Activated T-cell treated with anti-CD3 and anti-CD28 coated beads for 48 hours (primary cell): ENCODE measurements at places on chromosomes 3 and 15.

DNA sequence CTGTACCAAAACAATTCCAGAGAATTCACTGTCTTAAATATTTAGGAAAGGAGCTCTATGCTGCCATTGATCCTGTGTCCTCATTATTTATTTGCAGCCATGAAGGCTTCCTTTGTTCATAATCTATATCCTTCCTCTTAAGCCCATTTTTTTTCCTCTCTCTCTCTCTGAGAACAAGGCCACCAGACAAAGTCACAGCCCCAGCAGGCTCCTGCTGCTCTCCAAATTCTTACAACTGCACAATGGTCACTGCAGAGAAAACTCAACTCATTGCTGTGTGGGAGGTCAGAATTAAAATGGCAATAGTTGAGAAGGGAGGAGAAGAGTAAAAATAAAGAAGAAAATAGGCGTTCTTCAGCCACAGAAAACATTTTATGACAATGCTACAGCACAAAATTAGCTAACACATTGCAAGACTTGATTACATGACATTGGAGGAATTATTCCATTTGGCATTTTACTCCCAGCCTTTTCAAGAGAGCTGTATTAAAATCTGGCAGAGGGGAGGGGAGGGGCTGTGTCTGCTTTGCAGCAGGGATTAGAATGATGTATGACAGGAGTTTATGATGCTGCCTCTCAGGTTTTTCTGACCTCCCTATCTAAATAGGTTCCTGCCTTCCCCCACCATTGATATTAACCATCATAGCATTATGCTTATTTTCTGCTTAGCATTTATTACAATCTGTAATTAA, 399.7 kb upstream of the THBS1 start:
- no peak for DNase-seq

- DNase-seq = no peak
These were observed 328.3 kb downstream of the RYR3 start for GRCh38 chr15:33639051-33639450.

DNA sequence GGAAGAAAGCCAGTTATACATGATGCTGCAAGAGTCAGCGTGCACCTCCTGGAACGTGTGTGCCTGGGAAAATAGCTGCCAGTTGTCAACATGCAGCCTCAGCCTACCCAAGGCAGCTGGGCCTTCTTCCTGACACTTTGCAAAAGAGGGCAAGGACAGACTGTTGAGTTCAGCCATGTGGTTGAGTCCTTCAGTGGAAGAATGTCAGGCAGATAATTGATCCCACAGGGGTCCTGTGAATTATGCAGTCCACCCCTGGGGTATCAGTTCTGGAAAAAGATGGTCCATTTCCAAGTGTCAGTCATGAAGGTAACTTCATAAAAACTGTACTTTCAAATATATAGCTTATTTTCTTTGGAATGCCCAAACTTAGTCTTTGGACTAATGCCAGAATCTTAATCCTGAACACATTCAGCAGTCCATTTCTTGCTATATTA, 79.6 kb downstream of the ARNT2 start:
- no peak for DNase-seq

- DNase-seq = no peak
These were observed 27.1 kb downstream of the FILIP1L start for GRCh38 chr3:100087198-100087597.

DNA sequence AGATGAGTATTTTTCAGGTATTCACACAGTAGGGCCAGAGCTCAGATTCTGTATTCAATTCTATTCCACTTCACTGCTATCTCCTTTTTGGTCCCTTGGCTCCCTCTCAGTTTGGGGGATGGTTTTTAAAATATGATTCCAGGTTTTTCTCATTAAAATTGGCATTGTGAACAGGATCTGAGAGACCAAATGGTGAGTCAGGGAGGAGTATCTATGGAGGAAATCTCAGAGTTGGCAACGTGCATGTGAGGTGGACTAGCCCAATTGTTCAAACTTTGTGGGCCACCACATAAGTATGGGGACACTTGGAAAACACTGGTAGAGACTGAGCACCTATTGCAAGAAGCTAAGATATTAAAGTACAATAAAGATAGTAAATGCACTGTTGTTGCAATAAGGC, 53.9 kb upstream of the TTC14 start:
- DNase-seq = no peak

DNA sequence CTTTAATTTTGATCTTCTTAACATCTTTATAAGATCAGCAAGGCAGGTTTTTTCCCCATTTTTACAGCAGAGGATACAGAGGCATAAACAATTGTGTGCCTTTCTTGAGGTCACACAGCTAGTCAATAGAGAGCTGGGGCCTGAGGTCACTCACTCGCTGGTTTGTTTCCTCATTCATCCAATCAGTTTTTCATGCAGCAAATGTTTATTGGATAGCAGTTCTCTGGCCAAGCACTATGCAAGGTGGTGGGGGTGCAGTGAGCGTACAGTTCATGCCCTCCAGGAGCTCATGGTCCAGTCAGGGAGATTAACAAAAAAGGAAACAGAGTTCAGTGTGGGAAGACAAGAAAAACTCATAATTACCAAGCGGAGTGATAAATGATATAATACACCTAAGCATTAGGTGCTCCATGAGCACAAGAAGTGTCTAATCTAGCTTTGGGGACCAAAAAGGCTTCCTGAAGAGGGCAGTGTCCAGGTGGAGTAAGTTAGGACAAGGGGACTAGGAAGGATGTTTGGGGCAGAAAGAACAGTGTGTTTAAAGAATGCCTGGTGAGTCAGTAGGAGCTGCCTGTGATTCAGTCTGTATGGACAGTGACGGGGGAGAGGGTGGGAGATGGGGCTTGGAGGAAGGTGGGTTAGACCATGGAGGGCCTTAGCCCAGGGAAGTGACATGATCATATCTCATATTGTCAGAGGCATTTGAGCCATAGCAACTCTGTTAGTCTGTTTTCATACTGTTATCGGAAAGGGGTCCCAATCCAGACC, 29.3 kb downstream of the MAP2K5 start:
- no peak for DNase-seq

DNA sequence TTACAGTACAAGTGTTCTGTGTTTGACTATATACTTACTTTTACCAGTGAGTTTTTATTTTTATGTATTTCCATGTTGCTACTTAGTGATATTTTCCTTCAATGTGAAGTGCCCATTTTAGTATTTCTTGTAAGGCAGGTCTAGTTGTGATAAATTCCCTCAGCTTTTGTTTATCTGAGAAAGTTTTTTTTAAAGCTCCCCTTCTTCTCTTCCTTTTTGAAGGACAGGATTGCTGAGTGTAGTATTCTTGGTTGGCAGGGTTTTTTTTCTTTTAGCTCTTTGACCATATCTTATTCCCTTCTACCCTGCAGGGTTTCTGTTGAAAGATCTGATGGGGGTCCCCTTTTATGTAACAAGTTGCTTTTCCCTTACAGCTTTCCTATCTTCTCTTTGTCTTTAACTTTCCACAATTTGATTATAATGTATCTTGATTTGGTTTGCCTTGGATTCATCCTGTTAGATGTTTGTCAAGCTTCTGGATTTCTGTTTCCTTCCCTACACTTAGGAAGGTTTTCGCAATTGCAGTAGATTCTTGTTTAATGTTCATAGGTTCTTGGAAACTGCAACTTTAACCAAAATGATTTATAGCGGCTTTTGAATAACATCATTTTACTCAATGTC, 7.9 kb downstream of the PLAAT1 start:
- no peak for DNase-seq

DNA sequence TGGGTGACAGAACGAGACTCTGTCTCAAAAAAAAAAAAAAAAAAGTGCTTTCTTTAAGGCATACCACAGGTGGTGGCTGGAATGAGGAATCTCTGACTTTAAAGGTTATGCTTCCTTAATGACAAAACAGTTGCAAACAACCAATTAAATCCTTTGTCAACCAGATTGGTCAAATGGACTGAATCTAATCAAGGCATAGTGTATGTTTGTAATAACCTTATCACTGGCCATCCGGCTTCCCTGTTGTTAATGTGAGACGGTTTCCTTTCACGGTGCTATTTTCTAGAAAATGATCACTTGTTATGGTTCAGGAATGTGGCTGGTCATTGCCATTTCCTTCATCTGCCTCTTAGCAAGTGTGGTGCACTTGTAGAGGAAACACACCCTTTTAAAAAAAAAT, 75.9 kb downstream of the FLNB start:
- DNase-seq = no peak

DNA sequence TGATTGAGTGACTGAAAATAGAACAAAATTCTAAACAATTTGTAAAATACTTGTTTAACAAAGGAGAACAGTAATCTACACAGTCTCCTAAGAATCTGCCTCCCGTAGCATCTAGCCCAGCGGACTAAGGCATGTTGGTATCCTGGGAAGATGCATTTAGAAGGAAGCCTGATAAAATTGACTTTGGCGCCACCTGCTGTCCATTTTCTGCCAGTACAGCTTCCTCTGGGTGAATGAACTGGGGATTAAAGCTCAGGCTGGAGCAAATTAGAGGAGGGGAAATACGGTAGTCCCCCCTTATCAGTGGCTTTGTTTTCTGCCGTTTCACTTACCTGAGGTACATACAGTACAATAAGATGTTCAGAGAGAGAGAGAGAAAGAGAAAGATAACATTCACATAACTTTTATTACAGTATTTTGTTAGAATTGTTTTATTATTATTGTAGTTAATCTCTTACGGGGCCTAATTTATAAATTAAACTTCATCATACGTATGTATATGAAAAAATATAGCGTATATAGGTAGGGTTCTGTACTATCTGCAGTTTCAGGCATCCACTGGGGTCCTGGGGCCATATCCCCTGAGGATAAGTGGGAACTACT, 191.6 kb downstream of the GAP43 start:
- DNase-seq = peak; percentile 45

DNA sequence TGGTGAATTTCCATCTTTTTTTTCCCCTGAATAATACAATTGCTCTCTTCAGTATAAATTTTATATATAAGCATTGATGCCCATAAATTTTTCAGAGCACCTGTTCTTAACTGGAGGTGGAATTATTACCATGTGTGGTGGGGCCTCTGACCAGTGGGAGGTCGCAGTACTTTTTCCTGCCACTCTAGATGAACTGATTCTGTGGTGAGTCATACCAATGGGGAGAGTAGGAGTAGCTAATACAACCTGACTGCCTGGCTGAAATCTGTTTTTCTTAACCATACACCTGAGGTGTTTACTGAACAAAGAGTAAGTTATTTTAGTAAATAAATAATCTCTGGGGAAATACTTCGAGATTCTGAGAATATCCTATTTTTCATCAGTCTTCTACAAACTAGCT, 67.2 kb downstream of the UNC13C start:
- no peak for DNase-seq

DNA sequence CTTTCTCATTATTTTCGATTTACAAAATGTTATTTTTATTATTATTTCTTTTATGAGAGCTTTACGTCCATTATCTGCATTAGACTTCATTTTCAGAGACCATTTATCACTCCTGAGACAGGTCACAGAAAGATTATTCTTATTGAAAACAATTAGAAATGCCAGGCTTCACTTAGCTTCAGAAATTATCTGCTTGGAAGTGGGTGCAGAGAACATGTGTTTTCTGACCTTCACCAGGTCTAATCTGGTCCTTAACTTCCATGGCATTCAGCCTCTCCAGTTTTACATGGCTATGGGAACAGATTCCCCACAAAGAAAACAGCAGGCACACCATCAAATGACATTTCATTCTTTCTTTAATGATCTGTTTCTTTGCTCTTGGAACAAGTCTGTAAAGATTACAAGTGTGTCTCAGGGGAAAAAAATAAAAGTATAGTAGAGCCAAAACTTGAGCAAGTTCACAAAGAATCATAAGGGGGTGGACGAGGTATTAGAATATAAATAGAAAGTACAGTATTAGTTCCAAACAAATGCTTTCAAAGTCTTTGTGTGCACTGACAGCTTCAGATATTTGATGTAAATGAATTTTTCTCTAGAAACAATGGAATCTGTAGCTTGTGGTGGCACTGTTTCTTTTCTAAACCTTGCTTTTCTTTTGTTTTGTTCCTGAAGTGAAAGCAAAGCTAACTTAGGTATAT, 294.2 kb upstream of the MEIS2 start:
- no peak for DNase-seq

DNA sequence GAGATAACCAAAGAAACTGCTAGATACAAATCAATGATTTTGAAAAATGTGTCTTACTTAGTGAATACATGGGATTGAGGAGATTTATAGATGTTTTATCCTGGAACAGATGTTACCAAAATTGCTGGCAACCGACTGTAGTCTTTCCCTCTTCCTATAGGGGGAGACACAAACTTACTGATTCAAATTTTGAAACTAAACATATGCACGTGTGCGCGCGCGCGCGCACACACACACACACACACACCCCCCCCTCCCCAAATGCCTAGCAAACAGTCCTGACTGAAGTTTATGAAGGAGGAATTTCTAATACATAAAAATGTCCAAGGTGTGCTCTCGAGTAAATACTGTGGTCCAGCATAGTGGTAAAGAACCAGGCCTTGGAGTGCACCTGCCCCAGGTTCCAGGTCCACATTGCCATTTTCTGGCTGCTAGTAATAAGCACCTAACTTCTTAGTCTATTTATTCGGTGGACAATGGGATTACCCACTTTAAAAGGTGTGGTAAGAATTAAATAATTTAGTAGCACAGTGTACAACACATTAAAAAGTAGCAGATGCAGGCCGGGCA, 18.5 kb upstream of the C3orf62 start:
- DNase-seq = no peak

DNA sequence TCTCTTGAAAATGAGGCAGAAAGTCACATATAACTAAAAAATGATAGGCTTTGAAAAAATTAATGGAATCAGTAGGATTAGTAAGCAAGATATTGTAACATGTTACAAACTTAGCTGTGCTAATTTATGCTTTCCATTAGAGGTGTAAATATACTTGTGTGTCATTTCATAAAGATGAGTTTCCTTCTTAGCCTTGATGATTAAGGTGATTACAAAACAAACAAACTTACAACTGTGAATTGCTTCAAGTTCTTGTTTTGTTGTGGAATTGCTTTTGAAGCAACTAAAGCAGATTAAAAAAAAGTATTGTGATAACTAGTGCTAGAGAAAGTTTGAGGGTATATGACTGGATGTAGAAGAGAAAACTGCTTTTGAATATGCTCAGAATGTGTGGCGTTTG, 87.9 kb downstream of the DIPK2A start:
- no peak for DNase-seq

- DNase-seq = no peak
These were observed 75.1 kb downstream of the GRM7 start for GRCh38 chr3:6935970-6936369.

DNA sequence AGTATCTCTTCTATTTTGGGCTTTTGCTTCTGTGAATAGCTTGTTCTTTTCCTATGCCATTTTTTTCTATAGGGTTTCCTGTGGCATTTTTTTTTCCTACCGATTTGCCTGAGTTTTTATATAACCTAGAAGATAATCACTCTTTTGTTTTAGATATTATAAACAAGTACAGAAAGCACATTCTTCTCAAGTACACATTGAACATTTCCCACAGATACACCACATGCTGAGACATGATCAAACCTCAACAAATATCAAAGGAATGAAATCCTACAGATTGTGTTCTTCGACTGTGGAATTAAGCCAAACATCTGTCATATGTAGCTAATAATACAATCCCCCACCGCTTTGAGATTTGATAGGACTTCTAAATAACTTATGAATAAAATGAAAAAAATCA, 9.1 kb upstream of the FEM1B start:
- no peak for DNase-seq

DNA sequence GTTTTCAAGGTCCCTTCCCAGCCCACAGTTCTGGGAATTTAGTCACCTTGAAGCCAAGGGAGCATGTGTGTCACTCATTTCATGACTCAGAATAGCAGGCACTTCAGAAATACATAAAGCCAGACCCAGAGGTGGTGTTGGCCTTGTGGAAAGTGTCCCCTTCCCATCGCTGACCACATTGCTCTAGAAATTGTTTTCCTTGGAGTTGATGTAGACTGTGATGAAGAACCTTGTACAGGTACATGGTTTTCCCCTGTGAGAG, 158.8 kb downstream of the SLCO3A1 start:
- peak; percentile 16 for DNase-seq
